ENCODE measurements at places on chromosomes 11 and 22.

DNA sequence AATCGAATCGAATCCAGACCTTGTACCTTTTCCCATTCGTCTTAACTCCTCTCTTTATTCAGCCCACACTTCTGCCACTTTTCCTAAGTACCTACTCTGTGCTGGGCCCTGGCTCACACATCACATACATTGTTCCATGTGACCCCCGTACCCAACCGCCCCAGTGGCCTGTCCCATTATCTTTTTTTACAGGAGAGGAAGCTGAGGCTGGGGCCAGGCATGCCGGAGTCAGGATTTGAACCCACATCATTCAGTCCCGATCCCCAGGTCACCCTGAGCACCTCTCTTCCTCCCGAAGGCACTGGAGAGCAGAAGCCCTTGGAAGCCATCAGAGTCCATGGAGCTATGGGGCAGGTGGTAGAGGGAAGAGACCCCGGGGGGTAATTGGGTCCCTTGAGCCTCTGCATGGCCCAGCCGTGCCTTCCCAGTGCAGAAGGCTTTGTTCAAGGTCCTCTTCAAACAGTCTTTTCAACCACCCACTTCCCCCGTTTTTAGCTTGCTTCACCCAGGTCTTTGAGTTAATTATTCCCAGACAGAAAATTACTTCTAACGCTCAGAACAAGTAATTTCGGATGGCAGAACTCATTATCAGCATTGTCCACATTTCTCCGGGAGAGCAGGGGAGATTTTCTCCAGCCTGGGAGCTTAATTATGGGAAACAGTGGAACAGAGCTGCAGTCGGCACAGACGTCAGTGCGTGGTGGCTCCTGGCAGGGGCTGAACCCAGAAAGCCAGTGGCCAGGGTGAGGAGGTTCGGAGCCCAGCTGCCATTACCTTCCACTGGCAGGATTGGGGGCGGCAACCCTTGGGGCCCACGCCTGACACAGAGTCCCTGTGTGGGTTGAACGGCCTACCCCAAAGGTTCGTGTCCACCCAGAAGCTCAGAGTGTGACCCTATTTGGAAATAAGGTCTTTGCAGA is 82.4 kb upstream of the RTL6 start:
- no peak for DNase-seq

DNA sequence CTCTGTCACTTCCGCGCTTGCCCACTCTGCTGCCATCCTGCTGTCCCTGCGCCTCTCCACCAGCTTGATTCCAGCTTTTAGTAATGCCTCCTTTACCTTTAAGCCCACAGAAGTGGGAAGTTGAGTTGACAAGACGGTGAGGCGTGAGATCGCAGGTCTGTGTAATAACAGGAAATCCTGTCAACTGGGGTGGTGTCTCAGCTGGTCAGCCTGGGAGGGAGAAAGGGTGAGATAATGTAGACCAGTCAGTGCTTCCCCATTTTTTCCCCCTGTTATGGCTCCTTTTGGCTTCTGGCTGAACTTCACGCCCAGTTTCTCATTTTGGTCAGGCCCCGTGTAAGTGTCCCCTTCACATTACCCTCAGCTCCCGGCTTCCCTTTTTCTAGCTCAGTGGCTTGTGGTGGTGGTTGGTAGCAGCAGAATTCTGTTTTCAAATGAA is 98.9 kb downstream of the TRAF6 start:
- no peak for DNase-seq

- DNase-seq: no peak
Observed at GRCh38 chr11:68128682-68129327, 7.6 kb upstream of the CHKA start.

DNA sequence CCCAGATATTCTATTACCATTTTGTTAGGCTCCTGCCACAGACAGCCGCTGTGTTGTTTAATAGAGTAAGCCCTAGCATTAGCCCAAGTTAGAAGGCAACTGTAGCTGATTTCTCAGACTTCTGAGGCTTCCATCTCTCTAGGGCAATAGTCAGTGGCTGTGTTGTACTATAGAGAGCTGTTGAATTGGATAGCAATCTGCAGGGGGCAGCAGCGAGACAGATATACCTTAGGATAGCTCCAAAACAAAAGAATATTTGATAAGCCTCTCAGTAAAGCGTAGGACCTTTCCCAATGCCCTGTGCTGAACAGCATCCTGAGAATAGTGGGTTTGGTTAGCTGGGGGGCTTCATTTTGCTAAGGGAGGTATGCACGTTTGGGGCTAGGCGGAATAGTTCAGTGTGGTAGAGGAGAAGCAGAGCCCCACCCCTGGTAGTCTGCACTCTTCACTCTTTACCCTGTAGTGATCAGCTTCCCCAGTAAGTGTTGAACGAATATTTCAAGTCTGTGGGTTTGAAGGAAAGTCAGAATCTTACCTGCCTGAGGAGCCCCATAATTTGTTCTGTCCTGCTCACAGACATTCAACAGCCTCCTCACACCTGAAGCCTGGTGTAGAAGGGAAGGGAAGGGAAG is 515.1 kb downstream of the INSC start:
- DNase-seq: no peak

DNA sequence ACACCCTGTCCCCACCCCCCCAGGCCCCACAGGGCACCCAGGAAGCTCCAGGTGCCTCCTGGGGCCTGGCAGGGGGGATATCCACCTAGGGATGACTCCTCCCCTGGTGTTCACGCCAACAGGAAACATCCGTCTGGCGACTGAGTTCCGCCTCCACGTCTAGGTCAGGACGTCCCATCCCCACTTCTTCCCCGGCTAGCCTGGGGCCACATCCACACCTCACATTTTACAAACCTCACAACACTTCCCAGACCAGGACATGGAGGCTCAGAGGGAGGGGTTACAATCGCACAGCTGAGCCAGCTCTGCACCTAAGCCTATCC is 21.0 kb downstream of the MAFF start:
- no peak for DNase-seq

DNA sequence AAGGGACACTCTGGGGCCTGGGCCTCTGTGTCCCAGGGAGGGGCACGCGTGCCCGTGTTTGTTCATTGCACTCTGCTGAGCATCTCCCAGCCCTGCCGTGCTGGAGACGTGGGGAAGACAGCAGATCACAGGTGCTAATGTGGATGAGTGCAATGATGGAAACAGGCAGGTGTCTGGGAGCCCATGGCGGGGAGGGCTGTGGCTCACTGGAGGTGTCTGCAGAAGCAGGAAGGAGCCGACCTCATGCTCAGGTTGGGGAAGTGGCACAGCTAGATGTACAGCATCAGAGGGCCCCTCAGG is 7.9 kb downstream of the TMEM258 start:
- no peak for DNase-seq

GRCh38 chr11:63907808-63908530 is 9.0 kb downstream of the RCOR2 start:
- DNase-seq: no peak

DNA sequence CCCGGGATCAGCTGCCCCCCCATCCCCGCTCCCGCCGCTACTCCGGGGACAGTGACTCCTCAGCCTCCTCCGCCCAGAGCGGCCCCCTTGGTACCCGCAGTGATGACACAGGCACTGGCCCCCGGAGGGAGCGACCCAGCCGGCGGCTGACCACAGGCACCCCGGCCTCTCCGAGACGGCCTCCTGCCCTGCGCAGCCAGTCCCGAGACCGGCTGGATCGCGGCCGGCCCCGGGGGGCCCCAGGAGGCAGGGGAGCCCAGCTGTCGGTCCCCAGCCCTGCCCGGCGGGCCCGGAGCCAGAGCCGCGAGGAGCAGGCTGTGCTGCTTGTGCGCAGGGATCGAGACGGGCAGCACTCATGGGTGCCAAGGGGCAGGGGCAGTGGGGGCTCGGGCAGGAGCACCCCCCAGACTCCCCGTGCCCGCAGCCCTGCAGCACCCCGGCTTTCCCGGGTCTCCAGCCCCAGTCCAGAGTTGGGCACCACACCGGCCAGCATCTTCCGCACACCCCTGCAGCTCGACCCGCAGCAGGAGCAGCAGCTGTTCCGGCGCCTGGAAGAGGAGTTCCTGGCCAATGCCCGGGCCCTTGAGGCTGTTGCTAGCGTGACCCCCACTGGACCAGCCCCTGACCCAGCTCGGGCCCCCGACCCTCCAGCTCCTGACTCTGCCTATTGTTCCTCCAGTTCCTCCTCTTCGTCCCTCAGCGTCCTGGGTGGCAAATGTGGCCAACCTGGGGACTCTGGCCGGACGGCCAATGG is 3.9 kb downstream of the RASL10A start:
- DNase-seq: no peak

- no peak for DNase-seq
Observed at GRCh38 chr11:87431392-87431791, 393.7 kb downstream of the TMEM135 start.

GRCh38 chr11:18669711-18670110 is 28.9 kb upstream of the TMEM86A start:
- no peak for DNase-seq

DNA sequence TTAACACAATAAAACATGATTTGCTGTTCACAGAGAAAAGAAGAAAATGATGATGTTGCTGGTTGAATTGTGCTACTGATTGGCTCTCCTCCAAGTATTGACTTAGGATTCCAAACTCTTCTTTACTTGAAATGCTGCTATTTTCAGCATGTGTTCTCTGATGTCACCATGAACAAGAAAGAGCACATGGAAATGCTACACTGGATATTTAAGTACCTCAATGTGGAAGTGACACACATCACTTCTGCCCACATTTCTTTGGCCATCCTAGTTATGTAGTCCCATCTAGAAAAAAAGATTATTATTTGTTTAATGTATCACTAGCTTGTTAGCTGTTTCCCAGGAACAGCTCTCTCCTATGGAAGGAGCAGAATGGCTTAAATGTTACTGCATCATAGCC is 27.2 kb downstream of the OR52B2 start:
- DNase-seq: no peak

GRCh38 chr22:38335077-38335476 is 17.8 kb upstream of the CSNK1E start:
- no peak for DNase-seq

DNA sequence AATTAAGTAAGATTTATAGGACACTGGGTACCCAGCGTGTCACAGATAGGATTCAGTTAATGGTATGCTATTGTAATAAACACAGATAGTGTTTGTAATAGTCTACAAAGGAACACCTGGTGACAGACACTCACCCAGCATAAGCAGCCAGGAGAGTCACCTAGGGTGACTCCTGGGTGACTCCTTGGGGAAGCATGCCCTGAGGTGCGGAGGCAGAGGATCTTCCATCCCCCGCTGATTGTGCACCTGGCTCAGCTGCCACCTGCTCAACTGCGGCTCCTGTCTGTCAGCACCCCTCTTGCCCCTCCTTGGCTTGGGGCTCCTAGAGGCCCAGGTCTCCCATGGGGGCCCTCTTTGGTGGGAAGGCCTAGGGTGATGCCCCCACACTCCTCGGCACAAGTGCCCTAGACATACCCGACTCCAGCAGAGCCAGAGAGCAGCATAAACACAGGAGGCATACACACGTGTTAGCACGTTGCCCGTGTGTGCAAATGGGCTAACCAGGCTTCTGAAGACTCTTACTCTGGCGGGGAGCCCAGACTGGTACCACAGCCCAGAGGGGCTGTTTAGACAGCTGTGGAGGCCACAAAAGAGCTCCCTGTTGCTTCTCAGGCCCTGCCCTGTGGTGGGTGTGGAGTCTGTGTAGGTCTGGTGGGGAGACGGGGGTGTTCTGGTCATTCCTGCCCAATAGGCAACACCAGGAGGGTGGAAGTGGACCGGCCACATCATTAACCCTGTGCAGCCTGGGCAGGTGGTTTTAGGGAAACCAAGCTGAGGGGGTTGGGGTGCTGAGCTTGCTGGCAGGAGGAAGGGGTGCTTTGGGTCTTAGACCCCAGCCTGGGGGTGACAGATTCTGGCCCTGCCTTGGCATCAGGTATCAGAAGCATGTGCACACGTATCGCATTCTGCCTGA is 3.0 kb downstream of the INPPL1 start:
- no peak for DNase-seq

DNA sequence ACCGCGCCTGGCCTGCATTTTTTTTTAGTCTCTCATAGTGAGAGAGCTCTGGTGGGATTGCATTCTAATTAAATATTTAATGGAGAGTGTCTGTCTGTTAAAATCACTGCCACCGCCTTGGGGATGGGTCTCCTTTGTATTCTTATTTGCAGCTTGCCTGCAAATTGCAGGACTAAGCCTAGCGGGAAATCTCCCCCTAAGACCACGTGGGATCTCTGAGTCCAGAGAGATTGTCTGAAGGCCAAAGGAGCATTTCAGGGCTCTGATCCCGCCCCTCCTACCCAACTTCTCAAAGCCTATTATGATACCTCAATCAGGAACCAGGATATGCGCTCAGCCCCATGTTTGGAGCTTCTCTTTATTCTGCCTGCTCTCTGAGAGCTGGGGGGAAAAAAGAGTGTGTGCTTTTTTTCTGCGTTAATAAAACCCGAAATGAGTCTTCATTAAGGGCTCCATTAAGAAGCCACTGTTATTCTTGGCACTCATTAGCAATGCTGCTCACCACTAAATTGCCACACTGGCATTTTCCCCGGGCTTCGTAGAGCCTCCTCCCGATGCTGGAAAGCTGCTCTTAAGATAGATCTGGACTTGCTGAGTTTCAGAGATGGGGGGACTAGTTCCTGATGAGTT is 92.9 kb upstream of the THY1 start:
- no peak for DNase-seq

DNA sequence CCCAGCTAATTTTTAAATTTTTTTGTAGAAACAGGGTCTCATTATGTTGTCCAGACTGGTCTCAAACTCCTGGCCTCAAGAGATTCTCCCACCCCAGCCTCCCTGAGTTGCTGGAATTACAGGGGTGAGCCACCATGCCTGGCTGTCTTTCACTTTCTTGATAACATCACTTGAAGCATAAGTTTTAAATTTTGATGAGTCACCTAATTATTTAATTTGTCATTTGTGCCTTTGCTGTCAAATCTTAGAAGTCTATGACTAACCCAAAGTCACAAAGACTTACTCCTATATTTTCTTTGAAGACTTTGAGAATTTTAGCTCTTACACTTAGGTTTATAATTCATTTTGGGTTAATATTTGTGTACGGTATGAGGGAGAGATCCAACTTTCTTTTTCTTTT is 14.5 kb upstream of the MSANTD2 start:
- no peak for DNase-seq

- DNase-seq: no peak
Observed at GRCh38 chr11:76455931-76456330, 11.1 kb downstream of the EMSY start.

DNA sequence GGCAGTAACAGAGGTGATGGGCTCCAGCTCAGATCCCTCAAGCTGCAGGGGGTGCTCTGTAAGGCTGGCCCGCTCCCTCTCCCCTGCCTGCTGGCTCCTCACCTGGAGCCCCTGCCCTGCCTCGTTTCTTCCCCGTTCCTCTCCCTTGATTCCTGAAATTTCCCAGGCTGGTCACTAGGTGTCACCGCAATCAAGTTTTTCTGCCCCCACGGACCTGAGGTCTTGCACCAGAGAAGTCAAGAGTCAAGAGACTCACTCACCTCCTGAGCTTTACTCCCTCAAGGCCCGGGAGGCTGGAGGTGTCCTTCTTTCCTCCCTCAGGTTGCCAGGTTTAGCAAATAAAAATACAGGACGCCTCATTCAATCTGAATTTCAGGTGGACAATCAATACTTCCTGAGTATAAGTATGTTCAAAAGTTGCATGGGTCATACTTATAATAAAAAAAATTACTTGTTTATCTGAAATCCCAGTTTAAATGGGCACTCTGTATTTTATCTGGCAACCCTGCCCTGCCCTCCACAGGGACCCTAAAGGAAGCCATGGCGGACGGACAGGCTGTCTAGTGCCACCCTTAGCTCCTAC is 69.2 kb downstream of the SCUBE1 start:
- DNase-seq: peak; percentile 8
